GOT3 (cell line): ENCODE measurements at places on chromosomes 2 and 18.

GRCh38 chr2:160278879-160279177, 78.8 kb upstream of the ITGB6 start:
- no peak for DNase-seq

DNA sequence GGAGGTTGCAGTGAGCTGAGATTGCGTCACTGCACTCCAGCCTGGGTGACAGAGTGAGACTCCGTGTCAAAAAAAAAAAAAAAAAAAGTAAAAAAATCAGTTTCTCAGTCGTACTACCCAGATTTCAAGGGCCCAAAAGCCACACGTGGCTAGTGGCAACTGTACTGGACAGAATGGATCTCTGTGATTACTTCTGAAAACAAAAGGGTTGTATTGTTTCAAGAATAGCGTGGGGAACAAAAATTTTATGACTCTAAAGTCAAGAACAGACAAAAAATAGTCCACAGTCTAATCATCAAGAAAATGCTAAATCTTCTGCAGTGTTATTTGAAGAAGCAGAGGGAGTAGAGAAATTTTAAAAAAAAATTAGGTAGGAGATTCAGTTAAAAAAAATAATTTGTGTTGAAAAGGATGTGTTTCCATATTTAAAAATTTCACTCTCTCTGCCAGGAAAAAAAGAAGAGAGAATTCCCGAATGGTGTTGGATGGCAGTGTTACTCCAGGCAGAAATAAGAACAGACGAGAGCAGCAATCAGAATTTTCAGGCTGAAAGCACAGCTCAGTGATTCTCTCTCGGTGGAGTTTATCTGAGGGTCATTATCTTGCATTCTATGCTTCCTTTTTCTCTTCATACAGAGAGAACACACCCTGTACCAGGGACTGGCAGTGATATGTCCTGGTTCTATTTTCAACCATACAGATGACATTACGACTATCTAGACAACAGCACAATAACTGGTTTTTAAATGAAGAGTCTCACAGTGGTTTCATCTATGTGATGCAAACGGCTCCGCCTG, 61.8 kb downstream of the CABYR start:
- no peak for DNase-seq

DNA sequence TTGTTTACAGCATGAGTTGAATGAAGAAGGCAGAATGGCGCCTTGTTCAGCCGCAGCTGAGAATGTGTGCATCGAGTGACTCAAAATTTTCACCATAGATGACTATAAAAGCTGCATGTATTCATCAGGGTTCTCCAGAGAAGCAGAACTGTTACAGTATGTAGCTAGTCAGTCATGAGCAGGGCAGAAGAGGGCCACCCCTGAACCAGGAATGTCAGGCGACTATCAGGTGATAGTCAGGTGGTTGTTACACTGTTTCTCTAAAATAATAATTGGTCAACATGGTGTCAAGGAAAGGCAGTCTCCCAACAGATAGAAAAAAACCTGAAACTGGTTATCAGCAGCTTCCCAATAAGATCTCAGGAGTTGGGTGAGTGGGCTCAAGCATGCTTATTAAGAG, 20.2 kb upstream of the NOSTRIN start:
- DNase-seq = no peak

DNA sequence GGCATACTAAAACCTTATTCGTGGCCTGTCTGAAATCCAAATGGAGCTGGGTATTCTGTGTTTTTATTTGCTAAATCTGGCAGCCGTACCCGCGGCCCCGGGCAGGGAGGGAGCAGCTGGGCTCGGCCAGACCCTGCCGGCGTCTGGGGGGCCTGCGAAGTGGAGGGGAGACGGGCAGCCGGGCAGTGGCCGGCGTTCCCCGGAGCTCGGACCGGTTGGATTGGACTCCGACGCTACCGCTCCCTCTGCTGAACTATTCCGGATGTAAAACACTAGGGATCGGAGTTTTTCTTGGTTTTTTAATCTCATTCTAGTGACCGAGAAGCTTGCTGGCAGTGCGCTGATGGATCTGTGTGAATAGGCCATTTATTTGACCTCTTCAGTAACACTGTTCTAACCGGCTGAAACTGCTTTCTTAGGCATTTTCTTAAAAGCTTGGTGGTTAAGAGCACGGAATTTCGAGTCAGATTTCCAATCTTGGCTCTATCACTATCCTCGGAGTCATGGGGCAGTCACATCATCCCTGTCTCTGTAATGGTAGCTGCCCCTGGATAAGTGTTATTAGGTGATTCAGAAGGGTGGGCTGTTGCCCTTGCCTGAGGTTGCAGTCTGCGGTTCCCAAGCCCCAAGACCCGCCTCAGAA, 694 bp downstream of the UNC50 start:
- DNase-seq = no peak

DNA sequence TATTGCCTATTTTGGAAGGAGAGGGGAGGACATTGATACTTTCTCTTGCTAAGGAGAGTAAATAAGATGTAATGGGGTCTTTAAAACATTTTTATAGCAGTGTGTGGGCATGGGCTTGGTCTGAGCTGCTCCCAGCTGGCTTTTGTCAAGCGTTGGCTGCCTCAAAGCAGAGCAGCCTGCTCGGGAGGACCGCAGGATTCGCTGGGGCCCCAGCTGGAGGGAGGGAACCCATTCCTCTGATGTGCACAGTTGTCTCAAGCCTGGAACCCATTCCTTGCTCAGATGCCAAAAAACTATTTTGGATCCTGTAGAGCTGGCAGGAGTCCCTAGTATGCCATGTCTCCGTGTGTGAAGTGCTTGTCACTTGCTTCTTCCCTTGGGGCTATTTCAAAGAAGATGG, 59.4 kb upstream of the RMDN2 start:
- DNase-seq = no peak

- DNase-seq = no peak
Observed at GRCh38 chr2:170712653-170713542, 2.2 kb upstream of the SP5 start.

DNA sequence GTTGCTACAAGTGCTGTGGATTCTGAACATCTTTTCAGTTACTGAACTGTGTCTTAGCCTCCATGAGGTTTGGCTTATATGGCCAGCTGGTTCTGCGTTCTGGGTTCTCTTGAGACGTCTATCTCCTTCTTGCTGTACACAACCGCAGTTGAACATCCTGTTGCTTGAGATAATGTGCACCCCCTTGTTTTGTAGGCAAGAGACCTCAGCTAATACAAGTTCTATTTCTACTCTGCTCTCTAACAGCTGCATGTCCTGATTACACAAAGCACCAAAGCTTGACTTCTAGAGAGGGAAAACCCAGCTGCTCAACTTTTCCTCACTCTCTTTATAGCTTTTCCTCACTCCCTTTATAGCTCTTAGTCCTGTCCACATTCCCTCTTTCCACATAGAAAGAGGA, 176.0 kb downstream of the LTBP1 start:
- DNase-seq = no peak

DNA sequence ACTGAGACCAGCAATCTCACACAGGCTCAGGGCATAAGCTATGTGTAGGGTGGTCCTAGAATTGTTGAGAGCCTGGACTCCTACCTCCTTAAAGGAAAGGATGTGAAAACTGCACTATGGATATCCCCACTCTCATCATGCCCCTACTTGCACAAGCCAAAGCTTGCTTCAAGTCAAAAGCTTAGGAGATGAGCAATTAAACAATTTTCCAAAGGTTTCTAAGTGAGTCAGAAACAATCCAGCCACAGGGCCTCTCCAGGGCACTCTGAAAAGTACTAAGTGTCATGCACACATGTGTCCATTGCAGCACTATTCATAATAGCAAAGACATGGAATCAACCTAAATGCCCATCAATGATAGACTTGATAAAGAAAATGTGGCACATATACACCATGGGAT, 215.4 kb downstream of the AFF3 start:
- no peak for DNase-seq

DNA sequence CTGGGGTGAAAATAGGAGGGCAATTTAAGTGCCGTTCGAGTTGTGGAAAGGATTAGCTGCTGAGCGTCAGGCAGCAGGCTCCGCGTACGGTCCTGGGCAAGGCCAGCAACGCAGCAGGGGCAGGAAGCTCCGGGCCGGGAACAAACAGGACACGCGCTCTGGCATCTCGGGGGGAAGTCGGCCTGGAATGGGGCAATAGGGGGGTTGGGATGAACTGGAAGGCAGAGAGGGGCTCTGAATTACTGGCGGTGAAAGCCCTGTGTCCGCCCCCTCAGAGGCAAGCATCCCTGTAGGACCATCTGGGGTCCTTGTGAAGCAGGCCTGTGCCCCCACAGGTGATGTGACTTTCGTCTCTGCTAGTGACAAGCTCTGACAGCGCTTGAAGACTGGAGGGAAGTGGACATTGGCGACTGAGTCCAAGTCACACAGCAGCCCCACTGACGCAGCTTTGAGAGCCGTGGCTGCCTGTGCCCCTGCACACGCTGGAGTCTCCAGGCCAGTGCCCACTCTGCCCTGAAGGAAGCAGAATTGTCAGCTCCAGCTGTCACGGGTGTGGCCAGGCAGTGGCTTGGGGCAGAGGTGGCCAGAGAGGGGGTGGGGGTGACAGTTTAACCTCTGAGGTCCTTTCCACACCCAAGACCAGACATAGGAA, 22.3 kb downstream of the GPR35 start:
- DNase-seq = no peak

- DNase-seq = peak; percentile 11
Observed at GRCh38 chr18:22223254-22223964, 54.0 kb downstream of the GATA6 start.

DNA sequence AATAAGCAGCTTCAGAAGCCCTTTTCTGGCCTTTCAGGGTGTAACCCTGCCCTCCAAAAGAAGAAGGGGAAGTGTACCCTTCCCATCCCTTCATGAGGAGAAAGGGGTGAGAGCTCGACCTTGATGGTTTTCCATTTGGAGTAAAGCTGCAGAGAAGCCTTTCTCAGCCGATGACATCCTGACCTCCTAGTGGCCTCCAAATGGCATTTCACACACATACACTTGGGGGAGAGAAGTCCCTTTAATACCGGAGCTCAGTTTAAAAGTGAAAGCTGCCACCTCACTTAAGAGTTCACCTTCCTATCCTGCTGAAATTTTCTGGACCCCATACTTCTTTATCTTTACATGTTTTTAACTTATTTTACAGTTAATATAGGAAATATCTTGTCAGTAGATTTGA, 716.7 kb downstream of the DCDC2C start:
- DNase-seq = no peak

DNA sequence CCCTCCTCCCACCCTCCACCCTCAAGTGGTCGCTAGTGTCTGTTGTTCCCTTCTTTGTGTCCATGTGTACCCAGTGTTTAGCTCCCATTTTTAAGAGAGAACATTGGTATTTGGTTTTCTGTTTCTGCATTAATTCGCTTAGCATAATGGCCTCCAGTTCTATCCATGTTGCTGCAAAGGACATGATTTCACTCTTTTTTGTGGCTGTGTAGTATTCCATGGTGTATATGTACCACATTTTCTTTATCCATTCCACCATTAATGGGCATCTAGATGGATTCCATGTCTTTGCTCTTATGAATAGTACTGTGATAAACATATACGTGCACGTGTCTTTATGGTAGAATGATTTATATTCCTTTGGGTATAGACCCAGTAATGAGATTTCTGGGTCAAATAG, 42.9 kb downstream of the TSPYL6 start:
- no peak for DNase-seq

- no peak for DNase-seq
Observed at GRCh38 chr2:167196461-167197252, 308.4 kb downstream of the XIRP2 start.

GRCh38 chr2:232363784-232364615, 14.6 kb upstream of the ALPP start:
- DNase-seq = no peak

DNA sequence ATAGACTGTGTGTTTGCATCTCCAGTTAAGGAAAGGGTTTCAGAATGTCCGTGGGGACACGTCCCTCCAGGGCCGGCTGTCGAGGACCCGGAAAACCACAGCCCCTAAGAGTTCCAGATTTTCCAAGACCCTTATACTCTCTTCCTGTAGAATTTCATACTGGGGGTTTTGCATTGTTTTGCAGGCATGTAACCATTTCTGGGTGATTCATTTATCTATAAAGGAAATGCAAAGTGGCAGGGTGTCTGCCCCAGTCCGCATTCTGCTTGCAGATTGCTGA, 8.5 kb downstream of the SP9 start:
- DNase-seq = no peak

DNA sequence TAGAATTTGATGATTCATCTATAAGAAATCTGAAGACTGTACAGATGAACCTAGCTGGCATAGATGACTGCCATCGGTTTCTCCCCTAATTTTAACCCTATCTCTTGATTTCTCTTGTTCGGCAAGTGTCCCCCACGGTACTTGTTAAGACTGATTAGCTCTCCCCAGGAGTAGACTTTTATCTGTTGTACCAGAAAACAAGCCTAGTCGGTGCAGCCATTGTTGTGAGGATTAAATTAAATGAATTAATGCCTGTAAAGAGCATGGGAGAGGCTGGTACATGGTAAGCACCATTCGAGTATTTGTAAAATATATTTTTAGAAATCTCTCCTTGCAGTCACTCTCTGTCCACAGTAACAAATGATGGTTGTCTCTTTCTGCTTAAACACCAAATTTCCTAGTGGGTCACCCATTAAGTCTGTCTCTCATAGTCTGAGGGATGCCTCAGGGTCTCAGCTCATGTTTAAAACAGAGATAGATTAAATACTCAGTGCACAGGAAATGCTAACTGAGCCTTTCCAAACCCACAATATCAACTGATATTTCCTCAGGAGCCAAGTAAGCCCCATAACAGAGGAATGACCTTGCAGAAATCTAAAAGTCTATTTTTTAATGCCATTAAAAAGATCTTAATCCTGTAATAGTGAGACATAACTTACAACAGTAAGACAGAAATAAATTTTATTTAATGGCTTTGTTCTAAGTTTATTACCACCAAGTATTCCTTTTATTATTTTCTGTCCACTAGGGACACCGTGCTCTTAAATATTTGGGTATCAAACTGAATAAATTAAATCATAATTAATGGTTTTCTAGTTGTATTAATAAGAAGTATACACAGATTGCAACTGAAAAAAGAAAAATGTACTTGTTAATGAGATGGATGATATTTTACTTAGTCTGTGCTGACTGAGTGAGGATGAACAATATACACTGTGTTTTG, 2.9 kb upstream of the B4GALT6 start:
- no peak for DNase-seq

- no peak for DNase-seq
Observed at GRCh38 chr2:26202981-26203490, 30.1 kb downstream of the GAREM2 start.

- no peak for DNase-seq
Observed at GRCh38 chr2:28319118-28320008, 73.3 kb upstream of the FOSL2 start.

- no peak for DNase-seq
Observed at GRCh38 chr2:65397122-65397521, 35.3 kb downstream of the SPRED2 start.

DNA sequence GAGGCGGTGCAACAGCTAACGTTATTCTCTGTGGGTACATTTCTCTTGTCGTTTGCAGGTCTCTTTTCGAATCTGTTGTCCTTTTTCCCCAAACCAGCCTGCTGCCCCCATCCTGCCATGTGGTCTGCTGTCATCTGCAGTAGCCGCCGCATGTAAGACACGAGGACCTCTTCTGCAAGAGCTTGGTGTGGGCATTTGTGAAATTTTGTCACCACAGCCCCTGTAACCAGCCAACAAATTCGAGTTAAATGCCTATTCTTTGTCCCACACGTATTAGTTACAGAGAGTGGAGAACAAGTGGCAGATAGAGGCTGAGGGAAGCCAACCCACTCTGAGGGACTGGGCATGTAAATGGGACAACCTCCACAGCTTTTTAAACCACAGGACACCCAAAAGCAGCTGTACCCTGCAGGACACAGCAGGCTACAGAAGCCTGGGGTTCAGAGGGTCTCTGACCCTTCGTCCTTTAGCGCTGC, 35.0 kb downstream of the ITGA6 start:
- DNase-seq = no peak

GRCh38 chr2:230048010-230048671, 20.6 kb downstream of the SLC16A14 start:
- no peak for DNase-seq
